ENCODE measurements at places on chromosomes 4 and X.

DNA sequence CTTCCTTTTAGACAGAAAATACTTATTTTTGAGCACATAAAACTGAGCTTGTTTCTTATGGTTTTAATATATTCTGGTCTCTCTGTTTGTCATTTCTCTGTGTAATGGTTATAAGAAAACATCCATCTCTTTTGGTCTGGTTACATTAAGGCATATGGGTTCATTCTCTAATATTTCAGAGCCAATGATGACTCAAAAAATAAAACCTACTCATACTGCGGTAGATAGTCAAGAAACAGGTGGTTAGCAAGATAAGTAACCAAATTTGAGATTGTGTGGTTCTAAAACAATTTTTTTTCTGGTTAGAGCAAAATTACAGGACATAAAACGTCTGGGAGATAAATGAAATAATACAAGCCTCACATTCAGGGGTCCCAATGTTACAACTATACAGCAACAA lies 654.5 kb downstream of the STIM2 start:
- DNase-seq = no peak

- DNase-seq = no peak
Measured at GRCh38 chr4:138209094-138209493, 33.1 kb downstream of the SLC7A11 start.

- peak; percentile 7 for DNase-seq
Measured at GRCh38 chr4:52982255-52982945, 120.3 kb downstream of the RASL11B start.

DNA sequence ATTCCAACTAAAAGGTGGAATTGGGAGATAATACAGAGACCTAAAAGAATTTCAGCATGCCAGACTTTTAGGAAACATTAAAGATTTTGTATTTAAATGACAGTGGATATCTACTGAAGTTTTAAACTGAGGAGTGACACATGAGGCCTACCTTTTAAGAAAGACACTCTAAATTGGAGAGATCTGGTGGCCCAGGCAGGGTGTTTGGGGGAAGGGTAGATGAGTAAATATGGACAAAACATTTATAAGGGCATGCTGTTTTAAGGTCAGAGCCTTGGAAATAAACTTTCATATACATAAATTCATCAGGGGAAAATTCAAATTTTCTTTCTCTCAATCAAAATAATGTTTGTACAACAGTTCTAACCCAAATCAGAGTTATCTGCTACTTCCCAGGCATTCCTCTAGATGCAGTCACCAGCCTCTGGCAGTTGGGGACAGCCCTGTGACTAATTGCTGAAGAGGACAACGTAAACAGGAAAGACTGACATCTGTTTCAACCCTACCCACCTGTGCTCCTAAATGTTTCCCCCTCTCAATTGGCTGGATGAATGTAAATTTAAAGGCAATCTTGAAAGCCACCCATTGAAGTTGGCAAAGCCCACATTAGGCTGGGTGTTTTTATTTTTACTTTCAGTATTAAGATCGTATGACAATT lies 1646.9 kb upstream of the ADGRL3 start:
- DNase-seq = peak; percentile 18

GRCh38 chrX:86507331-86507730 lies 359.1 kb downstream of the DACH2 start:
- DNase-seq = no peak

DNA sequence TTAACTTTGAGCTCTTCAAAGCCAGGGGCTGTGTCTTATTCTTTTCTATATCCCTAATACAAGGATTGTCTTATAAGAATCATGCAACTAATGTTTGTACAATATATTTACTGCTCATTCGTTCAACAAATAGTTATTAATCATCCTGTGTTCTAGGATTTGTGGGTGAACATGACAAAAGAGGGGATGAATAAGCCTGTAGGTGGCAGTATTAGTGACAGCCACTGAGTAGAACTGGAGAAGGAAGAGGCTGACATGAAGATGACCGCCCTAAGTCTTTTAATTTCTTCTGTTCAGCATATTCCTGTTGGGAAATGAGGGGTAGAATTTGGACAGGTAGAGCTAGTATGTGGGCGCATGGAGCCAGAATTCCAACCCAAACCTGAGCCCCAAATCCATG lies 11.9 kb upstream of the LINC00632 start:
- DNase-seq = peak; percentile 1

DNA sequence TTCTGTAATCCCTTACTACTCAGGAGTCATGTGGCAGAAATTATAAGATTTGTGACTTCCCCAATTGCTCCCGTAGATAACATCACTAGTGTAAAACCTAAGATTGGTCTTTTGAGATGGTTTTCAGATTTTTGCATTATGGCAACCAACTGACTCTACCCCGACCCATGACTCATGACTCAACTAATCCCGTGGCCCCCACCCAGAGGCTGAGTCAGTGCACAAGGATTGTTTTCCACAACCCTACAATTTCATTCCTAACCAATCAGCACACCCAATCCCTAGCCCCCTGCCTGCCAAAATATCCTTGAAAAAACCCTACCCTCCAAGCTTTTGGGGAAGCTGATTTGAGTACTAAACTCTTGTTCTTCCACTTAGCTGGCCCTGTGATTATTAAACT lies 109.4 kb upstream of the FAM9C start:
- no peak for DNase-seq

DNA sequence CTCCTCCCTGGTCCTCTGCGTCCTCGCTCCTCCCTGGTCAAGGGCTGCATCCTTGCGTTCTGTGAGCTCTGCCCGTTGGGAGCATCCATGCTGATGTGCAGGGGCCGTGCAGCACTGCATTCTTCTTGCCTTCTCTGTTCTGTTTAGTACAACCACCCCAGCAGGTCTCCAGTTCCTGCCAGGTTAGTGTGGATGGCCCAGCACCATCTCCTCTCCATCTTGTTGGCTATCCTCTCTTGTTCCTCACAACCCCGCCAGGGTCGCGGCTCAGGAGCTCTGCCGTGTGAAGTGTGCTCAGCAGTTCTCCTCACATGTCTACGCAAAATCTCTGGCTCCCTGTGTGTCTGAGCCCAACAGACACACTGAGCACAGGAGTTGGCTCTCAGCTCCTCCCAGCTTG lies 10.4 kb upstream of the MAEA start:
- no peak for DNase-seq

DNA sequence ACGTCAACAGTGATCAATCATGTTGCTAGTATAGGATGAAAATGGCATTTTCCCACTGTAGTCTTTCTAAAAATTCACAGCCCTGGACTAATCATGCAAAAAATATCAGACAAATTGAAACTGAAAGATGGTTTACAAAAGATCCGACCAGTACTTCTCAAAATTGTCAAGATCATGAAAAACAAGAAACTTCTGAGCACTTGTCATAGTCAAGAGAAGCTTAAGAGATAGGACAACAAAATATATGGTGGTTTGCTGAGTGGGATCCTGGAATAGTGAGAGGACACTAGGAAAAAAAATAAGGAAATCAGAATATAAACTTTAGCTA lies 101.1 kb downstream of the NAA11 start:
- DNase-seq = no peak

DNA sequence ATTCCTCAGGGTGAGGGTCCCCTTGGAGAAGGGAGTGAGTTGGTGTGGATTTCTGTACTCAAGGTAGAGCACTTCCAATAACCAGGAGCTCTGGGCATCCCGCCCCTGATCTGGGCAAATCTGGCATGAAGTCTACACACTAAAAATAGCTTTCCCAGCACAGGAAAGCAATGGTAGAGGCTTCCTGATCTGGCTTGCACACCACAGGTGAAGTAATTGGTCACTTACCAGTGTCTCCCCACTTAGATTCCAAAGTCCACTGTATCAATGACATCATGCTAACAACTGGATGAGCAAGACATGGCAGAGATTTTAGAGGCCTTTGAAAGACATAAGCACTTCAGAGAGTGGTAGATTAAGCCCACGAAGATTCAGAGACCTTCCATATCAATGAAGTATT lies 17.8 kb upstream of the IDS start:
- DNase-seq = no peak

GRCh38 chr4:86916392-86916791 lies 18.4 kb upstream of the AFF1 start:
- no peak for DNase-seq

GRCh38 chr4:25098964-25099891 lies 61.0 kb downstream of the SEPSECS start:
- no peak for DNase-seq

DNA sequence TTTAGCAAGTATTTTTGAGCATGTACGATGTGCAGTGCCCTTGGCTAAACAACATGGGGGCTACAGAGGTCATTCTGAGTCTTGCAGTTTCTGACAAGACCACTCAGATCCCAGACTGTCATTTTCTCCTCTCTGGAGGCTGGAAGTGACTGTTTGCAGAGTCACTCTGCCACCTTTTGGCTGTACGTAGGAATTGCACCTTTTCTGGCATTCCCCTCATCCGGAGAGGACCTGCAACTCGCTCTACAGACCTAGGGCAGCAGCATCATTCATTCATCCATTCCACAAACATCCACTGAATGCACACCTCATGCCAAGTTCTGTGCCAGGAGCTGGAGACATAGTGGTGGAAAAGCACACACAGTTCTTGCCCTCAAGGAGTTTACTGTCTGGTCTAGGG lies 160.4 kb upstream of the GPR101 start:
- DNase-seq = peak; percentile 52

DNA sequence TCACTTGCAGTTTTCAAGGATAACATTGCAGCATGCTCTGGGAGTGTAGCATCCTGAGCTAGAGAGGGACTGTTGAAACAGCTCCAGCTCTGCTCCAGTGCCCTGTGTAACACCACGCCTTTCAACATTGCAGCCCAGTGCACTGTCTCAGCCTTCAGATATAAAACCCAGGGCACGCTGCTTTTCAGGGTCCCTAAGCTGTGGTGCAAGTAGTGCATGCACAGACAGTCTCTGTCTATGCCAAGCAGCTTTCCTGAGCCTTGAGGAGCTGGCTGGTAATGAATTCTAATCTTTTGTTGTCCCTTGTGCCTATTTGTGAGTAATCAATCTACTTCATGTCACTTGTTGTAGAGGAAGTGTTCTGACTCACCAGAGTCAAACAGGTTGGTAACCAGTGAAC lies 897.0 kb downstream of the ARAP2 start:
- DNase-seq = no peak

GRCh38 chr4:175422331-175422730 lies 389.7 kb downstream of the GPM6A start:
- no peak for DNase-seq

Measured in activated CD4-positive, alpha-beta T cell treated with anti-CD3 and anti-CD28 coated beads, Interleukin-2, amount 50 U/mL, for 16 hours (primary cell).